A172 (cell line): ENCODE measurements at places on chromosomes 16 and 17. TPM values are rescaled to one million over a fixed set of nuclear protein-coding genes. Genes with fewer than 3 reads are reported as not detected.

The GJC1 gene
- total RNA-seq: 89.1 and 114 TPM in 2 replicates

The MYH11 gene
- total RNA-seq: not detected in 2 replicates

The SCNN1B gene
- total RNA-seq: not detected in 2 replicates

The NUP85 gene
- 55.6 and 59.1 TPM in 2 replicates for total RNA-seq

The ANKFN1 gene
- total RNA-seq: 0.67 TPM in 1 of 2 replicates, not detected in the other

The NBR1 gene
- 81.9 and 93.0 TPM in 2 replicates for total RNA-seq

The UNC45B gene
- not detected in 2 replicates for total RNA-seq

The MYH3 gene
- total RNA-seq: 3.9 and 5.6 TPM in 2 replicates

The CCDC200 gene
- total RNA-seq: not detected in 2 replicates

The SPN gene
- total RNA-seq: 12.6 and 15.7 TPM in 2 replicates

The ITGAL gene
- total RNA-seq: 0.17 and 0.26 TPM in 2 replicates

The CNTNAP1 gene
- 19.2 and 20.8 TPM in 2 replicates for total RNA-seq

The AOC3 gene
- total RNA-seq: 0.09 and 0.41 TPM in 2 replicates

The TMC7 gene
- total RNA-seq: 0.84 and 1.2 TPM in 2 replicates

The NHLRC4 gene
- 0.34 TPM in 1 of 2 replicates, not detected in the other for total RNA-seq

The XPO6 gene
- total RNA-seq: 127 and 151 TPM in 2 replicates

The CDK3 gene
- 5.7 and 7.6 TPM in 2 replicates for total RNA-seq

The WFIKKN1 gene
- 0.24 TPM in 1 of 2 replicates, not detected in the other for total RNA-seq

The SF3B3 gene
- total RNA-seq: 146 and 176 TPM in 2 replicates

The KRT12 gene
- not detected in 2 replicates for total RNA-seq

The TMEM11 gene
- total RNA-seq: 38.0 and 41.7 TPM in 2 replicates

The GINS2 gene
- total RNA-seq: 67.4 and 68.3 TPM in 2 replicates

The CFAP52 gene
- 3.4 TPM in 1 of 2 replicates, not detected in the other for total RNA-seq

The CACNG5 gene
- not detected in 2 replicates for total RNA-seq

The CTRL gene
- 0.33 and 0.96 TPM in 2 replicates for total RNA-seq

The EPN3 gene
- 0.14 TPM in 1 of 2 replicates, not detected in the other for total RNA-seq

The HES7 gene
- total RNA-seq: not detected in 2 replicates

The ZNF624 gene
- total RNA-seq: 6.8 and 8.8 TPM in 2 replicates

The CYB5B gene
- total RNA-seq: 213 and 231 TPM in 2 replicates

The SULT1A4 gene
- 14.2 and 19.6 TPM in 2 replicates for total RNA-seq

The PKMYT1 gene
- 50.8 and 63.1 TPM in 2 replicates for total RNA-seq

The C16orf54 gene
- total RNA-seq: 0.09 TPM in 1 of 2 replicates, not detected in the other

The B3GNT9 gene
- total RNA-seq: 63.0 and 65.1 TPM in 2 replicates
